Activated CD4-positive, alpha-beta T cell treated with anti-CD3 and anti-CD28 coated beads for 1 hour (primary cell): ENCODE measurements at places on chromosomes 3 and 15.
A peak's percentile ranks its signal among the peaks of the same experiment; 100 is the strongest.

DNA sequence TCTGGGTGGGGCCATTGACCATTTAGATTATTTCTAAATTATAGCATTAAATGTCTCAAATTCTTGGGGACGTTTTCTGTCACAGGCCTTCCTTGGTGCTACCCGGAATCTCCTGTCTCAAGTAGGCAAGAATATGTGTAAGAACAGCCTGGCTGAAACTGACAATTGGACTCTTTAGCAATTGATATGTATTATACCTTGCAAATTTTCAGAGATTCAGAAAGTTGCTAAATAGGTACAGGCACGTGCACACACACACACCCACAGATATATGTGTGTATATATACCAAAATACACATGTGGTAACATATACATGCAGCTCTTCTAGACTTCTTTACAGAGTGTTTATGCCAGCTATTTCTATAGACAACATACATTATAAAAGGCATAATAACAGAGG lies 213.2 kb upstream of the NR2E3 start:
- DNase-seq, result no peak

DNA sequence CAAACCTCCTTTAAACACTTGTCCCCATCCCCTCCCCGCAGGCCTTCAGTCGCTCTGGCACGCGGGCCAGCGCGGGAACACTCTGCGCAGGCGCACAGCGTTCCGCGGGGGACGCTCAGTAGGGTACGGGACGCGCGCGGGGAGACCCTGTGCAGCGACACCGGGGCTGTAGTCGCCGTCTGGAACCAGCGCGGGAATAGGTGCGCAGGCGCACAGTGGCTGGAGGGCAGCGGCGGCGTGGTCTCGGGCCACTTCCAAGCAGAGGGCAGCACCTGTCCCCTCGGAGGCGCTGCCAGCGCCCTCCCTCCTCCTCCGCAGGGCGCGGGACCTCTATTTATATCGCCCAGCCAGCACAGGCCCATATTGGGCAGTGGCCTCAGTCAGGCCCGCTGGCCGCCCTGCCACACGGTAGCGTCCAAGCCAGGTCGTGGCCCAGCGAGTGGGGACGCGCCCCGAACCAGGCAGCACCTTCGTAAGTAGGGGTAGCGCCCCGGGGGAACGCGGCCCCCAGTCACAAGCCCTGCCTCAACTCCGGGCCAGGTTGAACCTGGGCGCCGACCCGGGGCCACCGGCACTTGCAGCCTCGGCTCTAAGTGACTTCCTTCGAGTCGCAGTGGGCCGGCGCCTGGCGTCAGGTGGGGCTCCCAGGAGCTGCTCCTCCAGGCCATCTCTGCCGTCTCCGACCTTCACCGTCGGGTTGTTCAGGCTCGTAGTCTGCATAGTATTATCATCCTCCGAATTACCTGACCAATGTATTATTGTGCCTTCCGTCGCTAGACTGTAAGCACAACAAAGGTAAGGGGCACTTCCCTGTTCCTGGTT lies at the start of gene KBTBD12:
Gene KBTBD12, plus strand, starts transcription at position 118 of the 822 bp plus-strand sequence. CDS start 7,830 bp downstream, outside the sequence.
- no peak for DNase-seq

DNA sequence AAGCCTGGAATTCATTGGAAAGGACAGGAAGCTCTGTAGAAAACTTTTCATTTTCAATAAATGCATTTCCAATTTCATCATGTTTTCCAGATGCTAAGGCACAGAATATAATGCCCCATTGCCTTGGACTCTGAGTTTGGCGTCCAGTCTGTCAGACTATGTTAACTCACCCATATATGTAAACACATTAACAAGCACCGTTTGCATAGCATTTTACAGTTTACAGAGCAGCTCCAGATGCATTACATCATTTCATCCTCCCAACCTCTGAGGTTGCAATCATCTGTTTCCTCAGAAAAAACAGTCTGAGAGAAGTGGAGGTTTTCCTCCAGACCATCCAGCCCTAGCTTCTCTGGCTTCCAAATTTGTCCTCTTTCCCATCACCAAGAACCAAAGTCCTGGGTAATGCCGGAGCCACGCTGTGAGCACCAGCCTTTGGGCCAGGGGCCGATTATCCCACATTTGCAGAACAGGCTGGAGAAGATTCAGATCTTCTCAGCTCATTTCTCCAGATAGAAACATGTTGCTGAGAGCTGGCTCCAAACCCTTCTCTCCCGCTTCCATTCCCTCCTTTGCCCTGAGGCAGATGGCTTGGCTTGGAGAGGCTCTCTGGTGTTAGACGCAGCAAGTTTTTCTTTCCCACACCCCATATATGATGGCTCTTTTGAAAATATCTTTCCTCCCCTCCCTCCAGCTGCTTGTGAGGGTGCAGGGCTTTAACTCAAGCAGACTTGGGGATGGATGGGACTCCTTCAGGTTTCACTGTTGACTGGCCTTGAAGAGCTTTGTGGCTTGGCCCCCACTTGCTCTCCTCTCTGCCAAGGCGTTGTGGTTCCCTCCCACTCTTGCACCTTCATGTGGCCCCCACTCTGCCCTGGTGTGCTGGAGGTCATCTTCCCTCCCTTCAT lies 26.0 kb downstream of the CYP19A1 start:
- no peak for DNase-seq

DNA sequence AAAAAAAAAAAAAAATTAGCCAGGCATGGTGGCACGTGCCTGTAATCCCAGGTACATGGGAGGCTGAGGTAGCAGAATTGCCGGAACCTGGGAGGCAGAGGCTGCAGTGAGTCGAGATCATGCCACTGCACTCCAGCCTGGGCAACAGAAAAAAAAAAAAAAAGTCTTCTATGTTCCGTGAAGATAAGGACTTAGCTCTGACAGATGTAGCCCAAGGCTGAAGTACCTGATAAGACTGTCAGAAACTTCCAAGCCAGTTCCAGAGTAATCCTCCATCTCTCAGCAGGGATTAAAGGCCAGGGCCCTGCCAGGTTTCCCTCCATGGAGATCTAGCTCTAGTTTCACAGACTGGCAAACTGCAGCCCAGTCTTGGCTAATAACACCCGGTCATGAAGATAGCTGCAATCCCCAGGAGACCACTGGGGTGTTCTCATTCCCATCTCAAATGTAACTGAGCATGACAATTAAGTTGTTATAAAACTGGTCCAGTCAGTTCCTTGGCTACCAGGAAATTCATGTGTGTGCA lies 8.5 kb downstream of the CDCP1 start:
- DNase-seq, result no peak

GRCh38 chr3:119033393-119034255 lies 1.0 kb downstream of the IGSF11 start:
- DNase-seq, result no peak

DNA sequence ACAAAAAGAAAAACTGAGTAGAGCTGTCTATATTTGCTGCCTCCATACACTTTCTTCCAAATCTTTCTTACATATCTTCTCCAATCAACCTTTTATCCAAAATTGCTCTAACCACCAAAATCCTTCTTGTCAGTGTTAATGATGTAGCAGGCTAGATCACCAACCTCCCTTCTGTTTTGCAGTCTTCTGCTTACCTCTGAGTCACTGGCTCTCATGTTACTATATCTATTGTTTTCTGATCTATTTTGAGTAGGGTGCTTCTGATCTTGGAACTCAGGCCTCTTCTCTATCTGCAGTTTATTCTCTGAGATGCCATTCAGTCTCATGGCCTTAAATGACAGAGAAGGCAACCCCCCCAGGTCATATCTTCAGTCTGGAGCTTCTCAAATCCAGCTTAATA lies 26.3 kb upstream of the AADAC start:
- no peak for DNase-seq

GRCh38 chr3:190122198-190122771 lies 1.6 kb upstream of the P3H2 start:
- no peak for DNase-seq

- DNase-seq, result no peak
These were observed 2.3 kb upstream of the MBNL1 start for GRCh38 chr3:152266221-152266995.

GRCh38 chr15:57355259-57355658 lies 21.0 kb upstream of the CGNL1 start:
- DNase-seq, result no peak

GRCh38 chr3:155646128-155646527 lies 98.7 kb downstream of the PLCH1 start:
- no peak for DNase-seq

DNA sequence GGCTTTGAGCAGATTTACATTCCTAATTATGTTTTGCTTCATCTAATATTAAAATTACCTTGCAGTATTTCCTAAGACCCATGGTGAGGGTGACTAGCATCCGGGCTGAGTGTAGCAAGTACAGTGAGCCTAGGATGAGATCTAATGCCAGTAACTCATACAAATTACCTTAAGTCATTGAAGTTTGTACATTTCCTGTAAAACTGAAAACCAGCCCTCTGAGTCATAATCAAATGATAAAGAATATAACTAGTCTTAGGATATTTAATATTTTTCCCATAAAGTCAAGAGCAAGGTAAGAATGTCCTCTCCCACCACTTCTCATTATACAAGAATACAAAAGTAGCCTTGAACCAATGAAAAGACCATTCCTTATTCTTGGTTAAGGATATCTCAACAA lies 54.8 kb upstream of the CHRM5 start:
- DNase-seq, result no peak

DNA sequence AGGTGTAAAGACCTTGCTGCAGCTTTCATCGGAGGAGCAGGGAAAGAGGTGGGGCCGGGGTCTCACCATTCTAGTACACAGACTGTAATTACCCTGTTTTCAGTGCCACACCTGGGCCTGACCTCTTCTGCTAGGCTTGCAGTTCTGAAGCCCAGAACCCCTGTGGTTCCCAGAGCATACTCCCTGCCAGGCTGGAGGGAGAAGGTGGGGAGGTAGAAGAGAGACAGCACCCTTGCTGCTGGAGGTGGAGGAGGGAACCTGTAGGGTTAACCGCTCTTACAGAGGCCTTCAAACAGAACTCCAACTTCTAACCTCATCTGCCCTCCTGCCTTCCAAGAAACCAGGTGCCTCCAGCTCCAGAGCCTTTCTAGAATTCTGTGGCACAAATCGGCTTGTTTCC lies 27.0 kb downstream of the PCOLCE2 start:
- no peak for DNase-seq

DNA sequence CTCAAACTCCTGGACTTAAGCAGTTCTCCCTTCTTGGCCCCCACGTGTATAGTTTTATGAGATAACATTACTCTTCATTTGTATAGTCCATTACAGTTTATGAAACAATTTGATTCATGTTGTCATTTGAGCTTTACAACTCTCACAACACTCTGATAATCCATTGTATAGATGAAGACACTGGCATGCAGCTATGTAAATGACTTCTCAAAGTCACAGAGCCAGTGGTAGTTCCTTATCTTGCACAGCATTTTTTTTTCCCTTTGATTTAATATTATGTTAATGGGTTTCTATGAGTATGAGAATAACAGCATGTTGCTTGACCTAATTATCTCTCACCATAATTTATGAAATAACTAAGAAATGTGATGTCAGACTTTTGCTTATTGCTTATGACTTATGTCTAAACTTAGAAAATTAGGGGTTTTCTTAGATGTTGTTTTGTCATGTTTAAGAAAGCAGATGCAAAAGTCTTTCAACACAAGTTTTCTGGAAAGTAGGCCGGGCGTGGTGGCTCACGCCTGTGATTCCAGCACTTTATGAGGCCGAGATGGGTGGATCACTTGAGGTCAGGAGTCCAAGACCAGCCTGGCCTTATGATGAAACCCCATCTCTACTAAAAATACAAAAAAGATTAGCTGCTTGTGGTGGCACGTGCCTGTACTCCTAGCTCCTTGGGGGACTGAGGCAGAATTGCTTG lies 13.3 kb downstream of the VPS8 start:
- no peak for DNase-seq

- DNase-seq, result no peak
These were observed 249.1 kb downstream of the CTNNB1 start for GRCh38 chr3:41448396-41448795.

DNA sequence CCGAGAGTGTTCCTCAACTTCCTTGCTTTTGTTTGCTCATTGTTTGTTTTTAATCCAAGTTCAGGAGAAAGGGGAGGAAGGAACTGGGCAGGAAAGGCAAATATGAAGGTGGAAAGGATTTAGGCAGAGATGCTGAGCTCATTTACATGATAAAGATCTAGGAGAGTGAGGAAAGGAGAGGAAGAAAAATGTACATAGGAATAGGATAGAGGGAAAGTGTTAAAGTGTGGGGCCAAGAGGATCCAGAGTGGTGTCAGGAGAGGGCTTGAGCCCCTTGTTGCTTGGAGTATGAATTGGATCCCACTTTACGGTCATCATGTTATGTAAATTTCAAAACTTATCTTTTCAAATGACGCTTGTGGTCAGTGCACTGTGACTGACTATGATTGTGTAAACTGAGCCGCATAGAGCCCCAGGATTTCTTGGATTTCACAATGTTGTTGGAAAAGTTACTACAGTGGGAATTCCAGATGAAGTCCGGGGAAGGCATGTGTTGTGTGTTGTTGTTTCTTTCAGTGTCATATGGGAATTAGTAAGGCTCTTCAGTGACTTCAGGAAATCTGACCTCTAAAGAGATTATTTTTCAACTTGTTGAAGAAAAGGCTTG lies 15.0 kb upstream of the PLD1 start:
- DNase-seq, result no peak

GRCh38 chr15:48569591-48570302 lies 75.8 kb downstream of the FBN1 start:
- DNase-seq, result no peak

DNA sequence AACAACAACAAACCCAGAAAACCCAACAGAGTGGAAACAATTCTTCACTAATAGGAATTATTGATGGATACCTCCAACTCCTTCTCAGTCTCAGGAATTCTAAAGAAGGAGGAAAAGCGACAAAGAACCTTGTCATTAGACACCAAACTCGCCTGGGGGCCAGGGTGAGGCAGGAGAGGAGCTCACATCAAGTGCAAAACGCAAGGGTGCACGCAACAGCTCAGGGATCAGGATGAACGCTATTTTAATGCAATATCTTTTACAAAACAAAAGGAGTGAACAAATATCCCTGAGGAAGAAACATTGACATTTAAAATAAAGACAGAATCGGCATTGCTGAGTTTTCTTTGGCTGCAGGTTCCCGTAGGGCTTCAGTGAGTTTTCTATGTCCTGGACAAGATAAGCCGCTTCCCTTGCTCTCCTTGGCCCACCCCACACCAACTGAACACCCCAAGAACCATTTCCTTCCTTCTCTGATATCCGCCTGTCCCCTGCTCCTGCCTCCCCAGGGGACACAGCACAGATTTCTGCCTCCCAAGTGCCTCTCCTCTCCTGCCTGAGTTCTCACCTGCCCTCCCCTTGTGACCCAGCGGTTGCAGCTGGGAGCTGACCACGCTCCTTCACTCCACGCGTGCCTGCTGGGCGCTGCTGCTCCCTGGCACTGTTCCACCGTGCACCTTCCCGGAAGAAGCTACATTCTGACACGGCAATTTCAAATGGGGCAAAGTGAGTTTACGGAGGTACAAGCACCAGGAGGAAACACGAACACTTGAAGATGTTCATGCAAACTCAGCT lies 63.0 kb downstream of the ATP10A start:
- no peak for DNase-seq

- DNase-seq, result peak; percentile 50
These were observed 156.5 kb downstream of the PGPEP1L start for GRCh38 chr15:98850961-98851572.

GRCh38 chr15:65812916-65813315 lies 20.8 kb upstream of the DENND4A start:
- no peak for DNase-seq

GRCh38 chr3:188832961-188833721 lies 338.6 kb upstream of the TPRG1 start:
- no peak for DNase-seq
